ENCODE measurements at places on chromosomes 2 and 18.

DNA sequence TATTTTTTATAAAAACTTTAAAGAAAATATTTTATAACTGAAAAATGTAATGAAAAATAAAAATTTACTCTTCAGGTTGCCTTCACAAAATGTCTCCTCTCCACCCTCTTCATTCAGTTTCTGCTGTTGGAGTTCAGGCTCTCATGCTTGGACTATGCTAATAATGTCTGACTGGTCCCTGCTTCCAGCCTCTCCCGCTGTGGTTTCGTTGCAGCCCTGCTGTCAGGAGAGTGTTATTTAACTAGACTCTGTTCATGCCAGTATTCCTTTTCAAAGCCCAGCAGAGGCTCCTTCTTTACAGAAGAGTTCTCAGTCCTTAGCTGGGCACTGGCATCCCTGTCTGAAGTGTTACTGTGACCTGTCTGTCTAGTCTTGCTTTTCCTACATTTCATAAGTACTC lies 40.4 kb downstream of the CLIP4 start:
- DNase-seq = no peak

DNA sequence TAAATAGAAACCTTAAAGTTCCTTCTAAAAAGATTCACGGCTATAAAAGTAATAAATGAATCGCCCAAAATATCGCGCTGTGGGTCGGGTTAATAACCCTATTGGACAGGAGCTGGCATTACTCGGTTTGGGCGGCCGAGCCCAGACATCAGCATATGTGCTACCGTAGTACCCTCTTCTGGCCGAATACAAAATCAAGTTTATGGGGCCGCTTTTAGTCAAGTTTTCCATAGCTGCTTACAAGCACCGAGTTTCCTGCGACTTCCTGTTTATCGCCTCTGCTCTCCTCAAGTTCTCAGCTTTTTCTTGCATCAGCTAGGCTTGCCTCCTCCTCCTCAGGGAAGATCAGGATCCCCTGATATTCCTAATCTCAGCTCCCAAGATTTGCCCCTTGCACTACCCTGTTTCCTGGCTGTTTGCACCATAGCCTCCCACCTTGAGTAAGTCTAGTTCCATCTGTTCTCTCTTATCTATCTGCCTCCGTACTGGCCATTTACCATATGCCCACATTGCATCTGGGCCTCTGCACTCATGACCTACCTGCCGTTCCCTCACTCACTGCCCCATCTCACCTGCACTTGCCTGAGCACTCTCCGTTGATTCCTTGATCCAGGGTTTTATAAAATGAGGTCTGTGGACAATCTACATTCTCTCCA lies 56.1 kb downstream of the SLC35F5 start:
- peak; percentile 76 for DNase-seq

GRCh38 chr18:59810735-59811520 lies 88.9 kb upstream of the PMAIP1 start:
- DNase-seq = no peak

DNA sequence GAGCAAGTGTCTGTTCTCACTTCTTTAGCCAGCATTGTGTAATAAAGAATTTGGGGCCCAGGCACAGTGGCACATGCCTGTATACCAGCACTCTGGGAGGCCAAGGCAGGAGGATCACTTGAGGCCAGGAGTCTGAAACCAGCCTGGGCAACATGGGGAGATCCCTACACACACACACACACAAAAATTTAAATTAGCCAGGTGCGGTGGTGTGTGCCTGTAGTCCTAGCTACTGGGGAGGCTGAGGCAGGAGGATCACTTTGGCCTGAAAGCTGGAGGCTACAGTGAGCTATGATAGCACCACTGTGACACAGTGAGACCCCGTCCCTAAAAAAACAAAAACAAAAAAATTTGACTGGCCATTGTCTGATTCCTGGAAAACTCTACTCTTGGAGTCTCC lies 8.3 kb downstream of the REV1 start:
- no peak for DNase-seq

- no peak for DNase-seq
These were observed 152.5 kb upstream of the AQP4 start for GRCh38 chr18:27017901-27018500.

DNA sequence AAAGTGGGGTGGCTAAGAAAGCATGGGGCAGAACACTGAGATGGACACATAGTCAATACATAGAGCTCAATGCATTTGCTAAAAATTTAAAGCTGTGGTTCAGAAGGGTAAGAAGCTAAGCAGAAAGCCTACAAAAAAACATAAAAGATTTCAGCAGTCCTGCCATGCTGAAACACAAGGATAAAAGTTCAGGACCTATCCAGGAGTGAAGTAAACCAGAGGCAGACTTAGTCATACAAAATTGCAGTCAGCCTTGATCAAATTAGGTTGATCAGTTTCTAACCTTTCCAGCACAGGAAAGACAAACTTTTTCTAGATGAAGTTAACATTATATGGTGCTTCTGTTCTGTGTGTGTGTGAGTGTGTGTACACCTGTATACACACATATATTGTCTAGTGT lies 120.8 kb upstream of the RBMS1 start:
- DNase-seq = no peak

DNA sequence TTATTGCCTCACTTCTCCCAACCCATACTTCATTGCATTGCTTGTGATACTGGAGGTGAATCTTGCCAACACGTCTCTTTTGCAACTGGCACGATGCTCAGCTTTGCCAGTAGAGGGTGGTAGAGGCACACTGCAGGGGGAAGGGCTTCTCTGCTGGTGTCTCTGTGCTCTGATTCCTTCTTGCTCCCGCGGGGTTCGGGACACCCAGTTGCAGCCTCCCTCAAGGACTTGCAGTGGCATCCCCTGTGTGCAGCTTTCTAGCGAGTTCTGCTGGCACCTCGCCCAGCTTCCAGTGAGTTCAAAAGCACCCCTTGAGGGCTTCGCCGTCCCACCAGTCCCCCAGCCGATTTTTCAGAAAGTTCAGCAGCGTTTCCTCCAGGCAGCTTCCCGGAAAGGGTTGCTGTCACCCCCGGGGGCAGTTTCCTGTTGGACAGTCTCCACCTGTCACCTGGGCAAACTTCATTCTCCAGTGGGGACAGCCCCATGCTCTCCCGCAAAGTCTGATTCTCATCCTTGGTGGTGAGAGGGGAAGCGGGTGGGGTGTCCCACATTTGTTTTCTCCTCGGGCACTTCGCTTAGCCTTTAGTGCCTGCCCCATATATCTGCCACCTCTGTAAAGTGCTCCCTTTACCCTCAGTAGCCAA lies 35.4 kb upstream of the EN1 start:
- peak; percentile 61 for DNase-seq

DNA sequence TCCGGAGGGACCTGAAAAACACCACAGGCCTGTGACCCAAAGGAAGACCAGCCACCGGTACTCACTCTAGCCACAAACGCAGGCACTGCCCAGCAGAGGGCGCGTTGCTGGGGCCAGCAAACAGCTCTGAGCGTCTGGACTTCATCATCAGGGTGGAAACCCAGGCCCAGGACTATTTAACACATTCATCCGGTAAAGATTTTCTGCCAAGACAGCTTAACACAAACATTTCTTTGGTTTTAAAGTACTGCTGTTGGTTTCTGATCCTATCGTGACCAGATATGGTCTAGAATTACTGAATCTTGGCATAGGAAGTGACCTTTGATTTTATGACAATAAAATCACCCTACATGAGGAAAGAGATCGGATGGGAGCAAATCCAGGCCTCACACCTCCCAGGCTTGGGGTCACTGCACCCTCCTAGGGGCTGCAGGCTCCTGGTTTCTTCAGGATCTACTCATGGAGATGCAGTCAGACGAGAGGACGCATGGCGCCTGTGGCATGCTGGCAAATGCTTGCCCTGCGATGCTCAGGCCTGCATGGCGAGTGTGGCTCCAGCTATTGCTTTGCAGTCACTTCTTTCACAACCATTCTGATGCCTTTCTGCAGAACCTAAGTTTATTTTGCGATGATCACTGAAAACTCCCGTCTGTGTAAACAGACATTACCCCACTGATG lies 130.4 kb downstream of the COL4A4 start:
- peak; percentile 53 for DNase-seq

DNA sequence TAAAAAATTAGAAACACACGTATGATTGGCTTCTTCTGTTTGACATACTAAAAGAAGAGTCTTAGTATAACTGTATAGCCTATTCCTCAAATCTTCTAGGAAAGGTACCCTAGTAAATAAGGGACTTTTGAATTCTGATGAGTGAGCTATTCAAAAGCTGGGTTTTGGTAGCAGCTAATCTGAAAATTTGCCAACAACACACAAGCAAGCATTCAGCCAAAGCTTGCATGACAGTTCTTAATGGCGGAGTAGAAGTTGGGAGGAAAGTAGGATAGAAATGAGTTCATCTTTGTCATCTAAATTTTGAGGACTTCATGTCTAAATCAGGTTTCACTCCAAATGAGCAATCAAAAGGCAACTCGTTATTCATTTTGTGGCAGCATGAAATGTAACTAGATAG lies 813.0 kb downstream of the MBD2 start:
- no peak for DNase-seq

DNA sequence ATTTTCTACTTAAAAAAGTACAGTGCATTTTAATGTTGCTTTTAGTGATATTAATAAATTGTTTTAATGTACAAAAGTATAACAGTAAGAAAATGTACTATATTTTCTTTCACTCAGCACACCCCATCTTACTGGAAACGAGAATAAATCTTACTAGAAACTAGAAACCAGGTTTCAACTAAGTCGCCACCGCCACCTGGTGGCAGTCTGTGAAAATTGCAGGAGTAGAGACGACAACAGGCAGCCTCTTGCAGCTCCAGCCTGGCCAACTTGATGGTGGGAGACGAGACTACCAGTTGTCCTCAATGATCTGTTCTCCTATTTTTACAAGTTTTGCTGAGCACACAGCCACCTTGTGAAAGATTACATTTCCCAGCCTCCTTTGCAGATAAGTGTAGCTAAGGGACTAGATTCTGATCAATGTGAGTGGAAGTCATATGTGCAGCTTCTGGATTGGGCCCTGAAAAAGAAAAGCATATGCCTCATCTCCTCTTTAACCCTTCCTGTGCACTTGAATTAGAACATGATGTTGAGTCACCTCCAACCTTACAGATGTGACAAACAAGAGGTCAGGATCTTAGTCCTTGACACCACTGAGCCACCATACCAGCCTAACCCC lies 8.7 kb downstream of the OTOF start:
- peak; percentile 57 for DNase-seq

GRCh38 chr18:5294113-5294456 lies 1.4 kb downstream of the ZBTB14 start:
- no peak for DNase-seq

DNA sequence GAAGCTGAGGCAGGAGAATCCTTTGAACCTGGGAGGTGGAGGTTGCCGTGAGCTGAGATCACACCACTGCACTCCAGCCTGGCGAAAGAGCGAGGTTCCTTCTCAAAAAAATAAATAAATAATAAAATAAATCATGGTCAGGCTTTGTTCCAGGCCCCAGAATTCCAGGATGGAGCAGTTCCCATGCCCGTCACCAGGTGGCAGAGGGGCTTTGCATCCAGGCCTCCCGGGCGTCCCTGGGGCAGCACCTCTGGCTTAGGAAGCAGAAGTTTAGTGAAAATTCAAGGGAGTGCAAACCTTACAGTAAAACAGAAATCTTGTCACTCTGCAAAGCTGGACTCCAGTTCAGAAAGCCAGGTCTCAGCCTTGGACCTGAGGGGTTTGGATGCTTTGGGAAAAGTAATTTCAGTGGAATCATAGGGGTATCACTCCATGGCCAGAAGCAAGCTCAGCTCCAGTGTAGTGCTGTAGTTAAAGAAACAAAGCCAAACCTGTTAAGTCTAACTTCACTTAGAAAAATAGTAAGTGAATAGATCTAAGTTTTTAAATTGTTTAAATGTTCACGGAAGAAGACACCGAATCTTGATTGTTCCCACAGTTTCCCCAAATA lies 512.7 kb downstream of the CMPK2 start:
- DNase-seq = peak; percentile 68

Measured in kidney (tissue), 22 donors.